ENCODE measurements at places on chromosomes 1 and 21.
A peak's percentile ranks its signal among the peaks of the same experiment; 100 is the strongest.

GRCh38 chr1:209405183-209405814, 178.2 kb upstream of the CAMK1G start:
- H3K36me3 ChIP-seq = no peaks in the 10 kb centered on the region
- H3K27ac ChIP-seq = no peak overlapping the region
- DNase-seq = no peak
- no peak overlapping the region for H3K4me3 ChIP-seq
- H3K27me3 ChIP-seq = no peaks in the 10 kb centered on the region

DNA sequence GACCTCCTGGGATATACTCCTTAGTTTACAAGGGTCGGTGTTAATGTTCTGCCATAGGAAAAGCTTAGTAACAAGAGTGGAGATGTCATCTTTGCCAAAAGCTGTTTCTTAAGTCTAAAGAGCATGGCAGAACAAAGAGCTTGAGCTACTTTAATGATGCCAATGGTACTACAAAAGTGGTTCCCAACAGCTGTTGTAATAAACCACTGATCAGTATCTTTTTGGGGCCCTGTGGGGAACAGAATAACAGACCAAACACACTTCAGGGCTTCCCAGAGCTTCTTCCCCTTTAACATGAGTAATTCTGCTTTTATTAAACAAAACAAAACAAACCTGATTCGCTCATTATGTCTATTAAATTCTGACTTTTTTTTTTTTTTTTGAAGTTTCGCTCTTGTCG, 116.3 kb downstream of the NCAM2 start:
- H3K27me3 ChIP-seq = no peaks in the 10 kb centered on the region
- no peak for DNase-seq
- no peaks in the 10 kb centered on the region for H3K36me3 ChIP-seq
- H3K4me3 ChIP-seq = no peak overlapping the region
- H3K4me1 ChIP-seq = no peaks in the 10 kb centered on the region

GRCh38 chr1:156367383-156368156, 1.4 kb upstream of the RHBG start:
- H3K27ac ChIP-seq = peak overlapping the region; percentile 48
- H3K36me3 ChIP-seq = no peaks in the 10 kb centered on the region
- no peaks in the 10 kb centered on the region for H3K27me3 ChIP-seq
- peaks cover 23% of the 10 kb centered on the region for H3K4me1 ChIP-seq
- no peak for DNase-seq

GRCh38 chr1:155309423-155310021, 856 bp downstream of the FDPS start:
- peak; percentile 56 for DNase-seq
- H3K4me1 ChIP-seq = peaks cover 17% of the 10 kb centered on the region
- H3K36me3 ChIP-seq = no peaks in the 10 kb centered on the region
- H3K27ac ChIP-seq = peak overlapping the region; percentile 92

- H3K4me1 ChIP-seq = peaks cover 6% of the 10 kb centered on the region
- DNase-seq = peak; percentile 71
- H3K4me3 ChIP-seq = peak overlapping the region; percentile 89
- H3K36me3 ChIP-seq = peaks cover 12% of the 10 kb centered on the region
- H3K27me3 ChIP-seq = no peaks in the 10 kb centered on the region
Measured at GRCh38 chr21:26844258-26845065, 747 bp downstream of the ADAMTS1 start.

- no peaks in the 10 kb centered on the region for H3K27me3 ChIP-seq
- H3K27ac ChIP-seq = peak overlapping the region; percentile 79
- peak; percentile 68 for DNase-seq
Measured at GRCh38 chr1:230231774-230232145, 164.7 kb downstream of the GALNT2 start.

GRCh38 chr1:248404024-248404423, 1.2 kb downstream of the OR2T1 start:
- H3K27ac ChIP-seq = no peak overlapping the region
- no peaks in the 10 kb centered on the region for H3K4me1 ChIP-seq
- no peak for DNase-seq
- H3K4me3 ChIP-seq = no peak overlapping the region

- H3K4me3 ChIP-seq = no peak overlapping the region
- no peaks in the 10 kb centered on the region for H3K27me3 ChIP-seq
- no peaks in the 10 kb centered on the region for H3K36me3 ChIP-seq
- H3K4me1 ChIP-seq = no peaks in the 10 kb centered on the region
- H3K27ac ChIP-seq = no peak overlapping the region
Measured at GRCh38 chr1:213925531-213926182, 62.1 kb upstream of the PROX1 start.

GRCh38 chr1:200154069-200154767, 126.7 kb downstream of the NR5A2 start:
- H3K4me3 ChIP-seq = no peak overlapping the region
- H3K36me3 ChIP-seq = no peaks in the 10 kb centered on the region
- no peaks in the 10 kb centered on the region for H3K27me3 ChIP-seq
- DNase-seq = no peak
- H3K4me1 ChIP-seq = peaks cover 9% of the 10 kb centered on the region

- no peak for DNase-seq
- H3K4me1 ChIP-seq = no peaks in the 10 kb centered on the region
- H3K27me3 ChIP-seq = no peaks in the 10 kb centered on the region
- no peak overlapping the region for H3K27ac ChIP-seq
- H3K4me3 ChIP-seq = no peak overlapping the region
- H3K36me3 ChIP-seq = no peaks in the 10 kb centered on the region
Measured at GRCh38 chr1:195973311-195973904, 634.8 kb downstream of the KCNT2 start.

DNA sequence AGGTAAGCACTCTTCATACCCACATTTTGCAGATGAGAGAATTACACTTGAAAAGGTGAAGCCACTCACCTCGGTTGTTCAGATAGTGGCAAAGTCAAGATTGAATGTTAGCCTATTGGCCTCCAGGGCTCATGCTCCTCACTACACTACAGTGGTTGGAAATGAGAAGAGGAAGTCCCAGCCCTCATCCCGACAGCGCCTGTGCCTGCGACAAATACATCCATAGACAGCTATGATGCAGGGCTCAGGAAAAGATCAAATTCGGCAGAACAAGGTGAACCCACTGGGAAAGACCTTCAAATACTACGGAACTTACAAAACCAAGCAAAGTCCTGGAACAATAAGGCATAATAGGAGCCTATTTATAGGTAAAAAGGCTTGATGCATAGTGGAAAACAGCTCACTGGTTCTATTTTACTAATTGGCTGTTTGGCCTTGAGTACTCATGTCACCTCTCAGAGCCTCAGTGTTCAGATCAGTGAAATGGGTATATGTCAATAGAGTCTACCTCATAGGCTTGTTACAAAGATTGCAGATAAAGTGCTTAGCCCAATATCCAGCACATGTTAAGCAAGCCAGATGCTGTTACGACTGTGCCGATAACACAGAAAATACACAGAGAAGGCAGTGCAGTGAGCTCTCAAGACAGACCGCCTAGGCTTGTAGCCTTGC, 3.5 kb downstream of the SPOCD1 start:
- no peaks in the 10 kb centered on the region for H3K4me1 ChIP-seq
- no peak for DNase-seq
- H3K27me3 ChIP-seq = no peaks in the 10 kb centered on the region
- H3K27ac ChIP-seq = no peak overlapping the region
- H3K4me3 ChIP-seq = no peak overlapping the region

DNA sequence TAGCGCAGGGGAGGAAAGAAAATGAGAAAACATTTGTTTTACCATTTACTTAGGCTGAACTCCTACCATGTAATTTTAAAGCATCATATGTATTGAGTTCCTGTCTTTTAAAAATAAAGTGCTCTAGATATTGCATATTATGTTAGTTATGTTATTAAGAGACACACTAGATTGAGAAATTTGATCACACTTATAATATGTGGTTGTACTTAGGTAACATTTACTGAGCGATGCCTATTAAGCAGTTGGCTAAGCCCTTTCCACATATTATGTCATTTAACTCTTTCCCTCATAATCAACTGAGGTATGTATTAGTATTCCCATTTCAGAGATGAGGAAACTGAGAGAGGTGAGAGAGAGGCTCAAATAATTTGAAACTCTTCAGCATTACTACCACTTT, 4.5 kb upstream of the LRRC8D start:
- H3K36me3 ChIP-seq = no peaks in the 10 kb centered on the region
- no peak overlapping the region for H3K27ac ChIP-seq
- H3K4me3 ChIP-seq = no peak overlapping the region
- no peaks in the 10 kb centered on the region for H3K4me1 ChIP-seq
- no peak for DNase-seq

DNA sequence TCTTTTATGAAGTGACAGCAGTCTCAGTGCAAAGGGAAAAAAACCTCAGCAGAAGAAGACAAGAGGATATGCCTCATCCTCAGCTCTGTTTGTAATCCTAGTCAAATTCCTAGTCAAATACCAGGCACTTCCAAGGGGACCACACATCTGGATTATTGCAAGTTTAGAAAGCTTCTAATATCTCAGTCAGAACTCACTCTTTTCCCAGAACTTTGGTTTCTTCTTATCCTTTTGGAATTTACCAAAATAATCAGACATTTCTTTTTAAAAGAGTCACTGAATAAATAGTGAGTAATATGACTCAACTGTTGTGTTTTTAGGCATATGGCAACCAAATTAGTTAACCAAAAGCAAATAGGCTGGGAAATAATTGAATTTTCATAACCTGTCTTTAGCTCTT, 47.8 kb downstream of the PRRX1 start:
- no peaks in the 10 kb centered on the region for H3K27me3 ChIP-seq
- no peak overlapping the region for H3K27ac ChIP-seq
- H3K4me1 ChIP-seq = no peaks in the 10 kb centered on the region
- H3K4me3 ChIP-seq = no peak overlapping the region
- no peak for DNase-seq
- no peaks in the 10 kb centered on the region for H3K36me3 ChIP-seq

DNA sequence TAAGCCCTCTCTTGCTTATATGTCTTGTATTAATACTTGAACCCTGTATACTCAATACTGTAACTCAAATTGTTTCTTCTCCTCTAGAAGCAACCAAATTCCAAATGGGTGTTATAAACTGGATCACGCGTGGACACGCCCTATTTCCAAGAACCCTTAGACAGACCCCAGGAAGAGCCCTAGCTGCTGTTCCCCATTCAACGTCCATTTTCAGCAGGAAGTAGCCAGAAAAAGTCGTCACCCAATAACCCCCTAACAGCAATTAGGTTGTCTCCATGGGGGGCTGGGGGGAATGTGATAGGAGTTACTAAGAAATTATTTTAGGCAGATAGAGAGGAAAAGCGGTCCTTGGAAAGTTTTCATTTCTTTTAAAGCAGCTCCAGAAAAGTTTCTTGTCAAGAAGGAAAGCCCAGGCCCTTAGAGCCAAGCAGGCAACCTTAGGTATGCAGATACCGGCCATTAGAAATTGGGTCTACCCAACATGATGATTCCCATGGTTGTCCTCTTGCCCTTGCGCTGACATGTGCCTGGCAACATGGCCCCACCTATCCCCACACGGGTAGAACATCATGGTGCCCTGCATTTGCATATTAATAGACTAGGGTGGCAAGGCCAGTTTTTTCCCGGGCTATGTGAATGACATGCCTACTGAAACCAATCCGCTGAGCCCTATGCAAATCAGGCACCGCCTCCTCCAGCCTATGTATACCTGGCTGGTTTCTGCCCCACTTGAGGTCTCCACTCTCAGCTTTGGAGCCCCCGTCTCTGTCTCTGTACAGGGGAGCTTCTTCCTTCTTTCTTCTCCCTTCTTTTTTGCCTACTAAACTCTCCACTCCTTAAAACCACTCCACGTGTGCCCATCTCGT, 4.0 kb upstream of the CD46 start:
- H3K4me3 ChIP-seq = no peak overlapping the region
- H3K27me3 ChIP-seq = no peaks in the 10 kb centered on the region
- DNase-seq = no peak
- peak overlapping the region; percentile 44 for H3K27ac ChIP-seq
- H3K36me3 ChIP-seq = no peaks in the 10 kb centered on the region

DNA sequence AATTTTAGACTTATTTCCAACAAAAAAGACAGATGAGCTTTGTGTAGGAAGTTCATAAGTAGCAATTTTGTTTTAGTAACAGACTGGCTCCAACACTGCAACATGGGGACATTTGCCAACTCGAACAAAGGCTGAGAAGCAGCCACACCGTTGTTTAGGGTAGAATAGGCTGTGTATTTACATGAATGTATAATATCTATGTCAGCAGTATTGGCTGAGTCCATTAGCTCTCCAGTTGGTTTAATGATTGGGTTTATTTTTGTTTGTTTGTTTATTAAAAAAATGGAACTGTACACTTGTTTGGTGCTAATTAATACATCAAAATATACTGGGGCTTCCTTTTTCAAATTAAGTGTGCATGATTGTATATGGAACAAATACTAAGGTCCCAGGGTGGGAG, 7.3 kb upstream of the TMCO2 start:
- H3K27me3 ChIP-seq = no peaks in the 10 kb centered on the region
- H3K4me1 ChIP-seq = no peaks in the 10 kb centered on the region
- no peak for DNase-seq
- H3K4me3 ChIP-seq = no peak overlapping the region
- H3K36me3 ChIP-seq = no peaks in the 10 kb centered on the region

- no peak for DNase-seq
- no peaks in the 10 kb centered on the region for H3K27me3 ChIP-seq
- H3K4me1 ChIP-seq = no peaks in the 10 kb centered on the region
Measured at GRCh38 chr1:2593251-2593878, 6.8 kb downstream of the PRXL2B start.

- H3K27me3 ChIP-seq = peaks cover 4% of the 10 kb centered on the region
- H3K27ac ChIP-seq = no peak overlapping the region
- no peaks in the 10 kb centered on the region for H3K36me3 ChIP-seq
- H3K4me1 ChIP-seq = peaks cover 5% of the 10 kb centered on the region
Measured at GRCh38 chr21:44910229-44911067, 10.3 kb downstream of the ITGB2 start.

GRCh38 chr1:67097305-67097704, 37.5 kb downstream of the C1orf141 start:
- H3K4me1 ChIP-seq = no peaks in the 10 kb centered on the region
- no peaks in the 10 kb centered on the region for H3K27me3 ChIP-seq
- no peak overlapping the region for H3K4me3 ChIP-seq

- no peaks in the 10 kb centered on the region for H3K27me3 ChIP-seq
- H3K4me3 ChIP-seq = peak overlapping the region; percentile 9
- H3K27ac ChIP-seq = peak overlapping the region; percentile 22
- peak; percentile 64 for DNase-seq
- H3K36me3 ChIP-seq = no peaks in the 10 kb centered on the region
- no peaks in the 10 kb centered on the region for H3K4me1 ChIP-seq
Measured at GRCh38 chr1:117059334-117059677, 820 bp upstream of the TTF2 start.
